Activated T-helper 1 cell treated with anti-CD3 and anti-CD28 coated beads, Interleukin-2, amount 50 U/mL, for 16 hours (primary cell): ENCODE measurements at places on chromosomes 1 and 21.
A peak's percentile ranks its signal among the peaks of the same experiment; 100 is the strongest.

DNA sequence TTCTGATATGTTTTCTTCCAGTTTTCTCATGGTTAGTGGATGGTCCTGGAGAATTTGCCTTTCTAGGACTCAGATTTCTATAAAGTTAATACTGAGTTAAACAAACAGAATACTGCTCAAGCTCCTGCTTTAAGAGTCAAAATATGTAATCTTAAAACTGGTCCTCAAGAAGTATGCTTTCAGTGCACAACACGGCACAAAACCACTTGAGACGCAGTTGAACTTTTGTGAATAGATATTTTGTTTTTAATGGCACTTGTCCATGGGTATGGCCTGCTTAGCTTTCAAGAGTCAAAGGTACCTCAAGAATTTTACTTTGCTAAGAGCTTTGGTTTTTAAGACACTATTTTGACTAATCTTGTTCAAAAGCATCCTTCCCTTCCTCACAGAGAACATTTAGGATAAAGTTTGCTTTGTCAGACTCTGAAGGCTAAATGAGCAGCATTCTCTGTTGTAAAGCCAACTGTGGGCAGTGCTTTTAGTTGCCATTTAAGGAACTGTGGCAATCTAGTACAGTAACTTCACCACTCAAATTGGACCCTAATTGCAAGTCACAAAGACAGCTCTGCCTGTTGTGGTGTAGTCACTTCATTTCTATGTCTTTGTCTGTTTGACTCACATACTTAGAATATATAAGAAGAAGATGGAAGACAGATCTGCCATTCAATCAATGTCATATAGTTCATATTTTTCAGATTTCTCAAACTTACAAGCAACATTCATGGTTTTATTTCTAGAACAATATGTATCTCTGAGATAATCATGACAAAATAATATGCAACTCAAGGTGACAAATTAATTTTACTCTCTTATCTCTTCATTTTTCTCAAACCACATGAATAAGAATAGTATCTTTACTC, 28.8 kb downstream of the SAMD13 start:
- no peak for DNase-seq

GRCh38 chr1:27891196-27891889, 19.0 kb downstream of the THEMIS2 start:
- no peak for DNase-seq

DNA sequence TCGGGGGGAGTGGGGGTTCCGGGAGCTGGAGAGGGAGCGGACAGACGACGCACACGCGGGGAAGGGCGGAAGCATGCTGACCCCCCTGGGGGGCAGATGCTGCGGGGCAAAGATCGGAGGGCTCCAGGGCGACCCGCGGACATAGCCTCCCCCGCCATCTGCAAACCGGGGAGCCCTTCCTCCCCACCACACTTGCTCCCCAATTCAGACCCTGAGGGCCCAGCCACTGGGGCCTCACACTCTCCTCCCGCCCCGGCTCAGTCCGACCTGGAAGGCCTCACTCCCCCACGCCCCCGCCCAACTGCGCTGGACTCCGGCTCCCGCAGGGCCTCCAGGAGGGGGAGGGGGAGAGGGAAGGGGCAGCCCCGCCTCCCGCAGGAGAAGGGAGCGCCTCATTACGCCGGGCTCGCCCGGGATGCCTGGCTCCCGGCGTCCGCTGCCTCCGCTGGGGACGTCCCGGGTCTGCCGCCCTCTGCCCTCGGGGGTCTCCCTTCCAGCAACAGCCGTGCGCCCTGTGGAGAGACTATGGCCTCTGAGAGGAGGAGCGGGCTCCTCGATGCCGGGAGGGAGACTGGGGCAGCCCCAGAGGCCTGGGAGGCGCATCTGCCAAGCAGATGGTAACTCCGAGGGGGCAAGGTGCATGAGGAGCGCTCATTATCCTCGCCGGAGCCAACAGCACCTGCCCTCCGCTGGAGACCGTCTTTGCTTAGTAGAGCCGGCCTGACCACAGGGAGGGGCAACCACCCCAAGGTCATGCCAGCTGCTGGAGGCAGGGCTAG, 636 bp upstream of the CAMK2N1 start:
- no peak for DNase-seq

GRCh38 chr1:31797216-31797615, 18.6 kb downstream of the SPOCD1 start:
- DNase-seq = no peak

DNA sequence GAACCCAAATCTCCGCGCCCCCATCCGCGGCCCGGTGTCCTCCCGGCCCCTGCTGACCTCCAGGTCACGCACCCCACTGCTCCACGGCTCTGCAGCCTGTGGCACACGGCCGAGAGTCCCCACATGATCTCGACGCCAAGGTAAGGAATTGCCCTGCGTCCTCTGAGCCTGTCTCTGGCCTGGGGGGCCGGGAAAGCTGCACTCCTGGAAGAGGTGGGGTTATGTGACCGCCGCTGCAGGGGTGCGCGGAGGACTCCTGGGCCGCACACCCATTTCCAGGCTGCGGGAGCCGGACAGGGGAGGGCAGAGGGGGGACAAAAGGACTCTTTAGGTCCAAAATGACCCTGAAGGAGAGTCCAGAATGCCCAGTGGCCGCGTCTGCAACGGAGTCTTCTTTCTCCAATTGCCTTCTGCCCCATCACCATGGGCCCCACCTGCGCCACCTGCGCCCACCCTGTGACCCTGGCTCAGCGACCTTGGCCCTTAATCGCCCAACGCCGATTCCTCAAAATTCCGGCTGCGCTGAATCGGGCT, 997 bp upstream of the SIM2 start:
- no peak for DNase-seq

DNA sequence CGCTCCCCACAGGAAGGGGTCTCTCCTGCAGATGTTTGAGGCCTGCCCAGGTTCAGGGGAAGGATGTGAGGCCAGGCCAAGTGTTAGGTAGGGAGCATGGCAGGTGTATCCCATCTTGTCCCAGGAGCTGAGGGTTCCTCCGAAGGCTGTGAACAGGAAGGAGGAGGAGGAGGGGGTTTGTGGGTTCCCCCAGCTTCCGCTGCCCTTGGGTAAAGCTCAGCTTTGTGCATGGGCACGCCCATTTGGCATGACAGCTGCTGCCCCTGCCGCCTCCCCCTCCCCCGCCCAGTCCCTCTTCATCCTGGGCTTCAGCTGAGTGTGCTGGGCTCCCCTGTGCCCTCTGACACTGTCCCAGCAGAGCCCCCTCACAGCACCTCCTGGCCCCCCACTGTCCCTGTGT, 25.5 kb downstream of the TNFRSF8 start:
- no peak for DNase-seq

- DNase-seq = no peak
Measured at GRCh38 chr1:180617774-180618395, 13.9 kb upstream of the XPR1 start.

GRCh38 chr21:37136261-37136660, 63.2 kb downstream of the TTC3 start:
- DNase-seq = no peak

- no peak for DNase-seq
Measured at GRCh38 chr21:39083377-39084008, 99.8 kb downstream of the PSMG1 start.

- DNase-seq = peak; percentile 62
Measured at GRCh38 chr1:33256471-33257206, at the start of gene ZNF362. TSS of gene ZNF362 (plus strand) at chr1:33256492. CDS start at chr1:33270575, 14,083 bp downstream.

- DNase-seq = no peak
Measured at GRCh38 chr1:237788069-237788468, 102.7 kb downstream of the ZP4 start.

GRCh38 chr1:198481661-198482060, 58.8 kb downstream of the ATP6V1G3 start:
- DNase-seq = no peak

DNA sequence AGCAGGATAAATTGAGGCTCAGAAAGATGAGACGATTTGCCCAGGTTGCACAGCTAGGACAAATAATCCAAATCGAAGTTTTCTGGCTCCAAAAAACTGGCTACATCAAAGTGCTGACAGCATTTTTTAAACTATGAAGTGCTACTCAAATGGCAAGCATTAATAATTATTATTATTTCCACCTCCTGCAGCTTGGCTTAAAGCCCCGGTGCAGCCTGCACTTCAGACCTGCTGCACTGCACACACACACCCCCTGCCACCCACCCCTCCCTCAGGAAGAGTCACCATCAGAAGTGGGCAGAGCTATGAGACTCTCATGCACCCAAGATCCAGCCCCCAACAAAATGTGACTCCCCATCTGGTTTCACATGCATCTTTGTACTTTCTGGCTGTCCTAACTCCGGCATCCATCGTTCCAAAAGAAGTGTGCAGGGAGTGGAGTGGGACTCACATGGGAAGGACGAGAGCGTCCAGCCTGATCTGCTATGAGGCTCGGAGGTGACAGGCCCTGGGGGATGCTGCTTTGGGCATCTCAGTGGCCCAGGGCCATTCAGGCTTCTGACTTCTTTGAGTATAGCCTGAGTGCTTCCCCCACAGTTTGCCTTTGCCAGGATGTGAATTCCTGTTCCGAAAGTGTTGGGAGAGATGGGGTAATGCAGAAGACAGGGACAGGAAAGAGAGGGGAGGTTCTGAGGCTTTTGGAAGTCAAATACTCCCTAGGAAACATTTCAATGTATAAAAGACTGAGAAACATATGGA, 65.0 kb upstream of the FAM20B start:
- no peak for DNase-seq

- DNase-seq = no peak
Measured at GRCh38 chr1:30186586-30186985, 536.8 kb downstream of the MATN1 start.

DNA sequence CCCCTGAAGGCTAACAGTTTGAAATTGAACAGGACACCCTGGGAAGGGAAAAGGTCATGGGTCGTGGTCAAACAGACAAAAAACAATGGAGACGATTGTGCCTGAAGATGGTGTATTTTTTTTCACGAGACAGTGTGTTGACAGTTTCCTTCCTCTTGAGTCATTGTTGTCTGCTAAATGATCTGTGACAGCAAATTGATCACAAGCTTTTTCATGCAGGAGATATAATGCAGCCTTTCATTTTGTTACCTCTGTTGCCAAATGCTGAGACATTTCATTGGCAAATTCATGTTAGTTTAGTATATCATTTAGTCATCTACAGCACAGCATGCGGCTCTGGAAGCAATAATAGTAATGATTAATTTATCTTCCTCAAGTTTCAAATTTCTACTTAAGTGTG, 27.7 kb downstream of the UBE2U start:
- DNase-seq = no peak

DNA sequence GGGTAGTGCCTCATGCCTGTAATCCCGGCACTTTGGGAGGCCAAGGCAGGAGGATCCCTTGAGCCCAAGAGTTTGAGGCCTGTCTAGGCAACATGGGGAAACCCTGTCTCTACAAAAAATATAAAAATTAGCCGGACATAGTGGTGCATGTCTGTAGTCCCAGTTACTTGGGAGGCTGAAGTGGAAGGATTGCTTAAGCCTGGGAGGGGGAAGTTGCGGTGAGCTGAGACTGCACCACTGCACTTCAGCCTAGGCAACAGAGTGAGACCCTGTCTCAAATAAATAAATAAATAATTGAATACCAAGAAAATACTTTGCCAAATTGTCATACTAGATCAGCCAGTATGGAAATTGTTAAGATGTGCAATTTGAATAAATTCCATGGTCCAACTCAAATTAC, 5.9 kb upstream of the RBBP5 start:
- DNase-seq = no peak

DNA sequence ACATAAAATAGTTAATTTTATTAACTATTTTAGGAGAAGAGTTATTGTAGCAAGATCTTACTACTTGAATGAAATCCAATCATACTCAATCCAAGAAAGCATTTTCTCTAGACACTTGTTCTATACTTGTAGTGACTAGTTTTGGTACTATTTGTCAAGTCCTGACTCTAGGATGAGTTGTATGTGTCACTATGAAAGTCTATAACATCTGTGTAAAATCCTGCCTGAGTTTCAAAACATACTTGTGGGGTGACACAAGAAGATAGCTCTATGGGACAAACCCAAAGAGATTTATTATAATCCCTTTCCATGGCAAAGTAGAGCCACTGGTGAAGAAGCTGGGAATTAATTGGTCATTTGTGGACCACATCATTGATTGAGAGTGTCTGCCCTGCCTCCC, 1042.2 kb upstream of the ADGRL4 start:
- DNase-seq = no peak

DNA sequence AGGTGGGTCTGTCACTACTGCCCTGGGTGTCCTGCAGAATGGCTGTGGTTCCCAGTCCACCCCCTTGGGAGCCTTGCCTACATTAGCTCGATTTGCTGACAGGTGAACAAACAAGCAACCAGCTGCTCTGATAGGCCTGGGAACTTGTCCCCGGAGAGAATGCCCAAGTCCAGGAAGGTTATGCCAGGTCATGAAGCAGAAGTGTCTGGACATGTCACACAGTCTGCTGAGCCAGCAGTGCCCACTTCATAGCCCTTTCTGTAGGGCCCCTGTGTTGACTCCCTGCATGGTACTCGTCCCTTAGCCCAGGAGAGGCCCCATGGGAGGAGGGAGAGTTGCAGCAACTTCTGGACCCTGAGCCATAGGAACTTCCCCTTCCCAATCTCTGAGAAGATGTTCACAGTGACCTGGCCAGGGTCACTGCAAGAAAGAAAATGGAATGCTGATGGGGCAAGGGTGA, 31.0 kb downstream of the UCK2 start:
- DNase-seq = no peak

- no peak for DNase-seq
Measured at GRCh38 chr1:182330303-182330702, 61.3 kb downstream of the GLUL start.

DNA sequence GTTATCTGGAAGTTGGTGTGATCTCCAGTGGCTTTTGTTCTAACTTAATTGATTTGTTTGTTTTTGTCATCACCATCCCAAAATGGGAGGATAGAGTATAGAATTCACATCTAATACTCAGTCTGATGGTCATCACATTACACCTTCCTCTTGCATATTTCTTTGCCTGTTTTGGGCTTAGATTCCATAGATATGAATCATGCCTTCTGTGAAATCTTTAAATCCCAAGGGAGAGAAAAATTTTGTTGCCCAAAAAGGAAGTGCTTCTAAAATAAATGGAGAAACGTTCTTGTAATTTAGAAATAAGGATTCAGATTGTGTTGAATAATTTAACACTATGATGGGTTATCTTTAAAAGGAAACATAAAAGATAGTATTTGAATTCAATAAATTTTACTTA, 446.0 kb upstream of the LRRC7 start:
- no peak for DNase-seq

GRCh38 chr1:172427191-172427590, 6.7 kb downstream of the C1orf105 start:
- DNase-seq = no peak

- no peak for DNase-seq
Measured at GRCh38 chr1:60797351-60797750, 285.0 kb upstream of the NFIA start.

DNA sequence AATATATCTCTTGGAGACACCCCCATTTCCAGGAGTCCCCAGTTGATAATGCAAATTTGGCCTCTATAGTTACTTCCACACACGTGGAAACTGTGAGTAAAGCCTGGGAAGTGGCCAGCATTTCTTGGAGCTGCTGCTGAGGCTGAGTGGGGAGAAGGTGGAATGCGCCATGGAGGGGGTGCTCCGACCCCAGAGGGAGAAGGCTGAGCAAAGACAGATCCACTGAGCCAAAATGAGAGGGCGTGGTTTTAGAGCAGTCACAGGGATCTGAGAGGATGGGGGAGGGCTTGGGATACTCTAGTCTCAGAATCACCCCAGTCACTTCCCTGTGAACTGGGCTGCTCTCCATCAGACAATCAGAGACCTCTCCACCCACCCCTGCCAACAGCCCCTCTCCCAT, 38.7 kb downstream of the TRIM62 start:
- no peak for DNase-seq

GRCh38 chr1:182430263-182431068, 19.5 kb upstream of the RGSL1 start:
- no peak for DNase-seq
